ENCODE measurements at places on chromosomes 3 and 15. TPM values are rescaled to one million over a fixed set of nuclear protein-coding genes. Genes with fewer than 3 reads are reported as not detected.

TJP1 gene
- 62.9 TPM for polyA plus RNA-seq

USP13 gene
- polyA plus RNA-seq: 4.7 TPM

CLDND1 gene
- 111 TPM for polyA plus RNA-seq

TNFAIP8L3 gene
- polyA plus RNA-seq: 3.8 TPM

GRCh38 chr3:121748680-121749275 is 763 bp downstream of the GOLGB1 start:
- no peak for DNase-seq

DNA sequence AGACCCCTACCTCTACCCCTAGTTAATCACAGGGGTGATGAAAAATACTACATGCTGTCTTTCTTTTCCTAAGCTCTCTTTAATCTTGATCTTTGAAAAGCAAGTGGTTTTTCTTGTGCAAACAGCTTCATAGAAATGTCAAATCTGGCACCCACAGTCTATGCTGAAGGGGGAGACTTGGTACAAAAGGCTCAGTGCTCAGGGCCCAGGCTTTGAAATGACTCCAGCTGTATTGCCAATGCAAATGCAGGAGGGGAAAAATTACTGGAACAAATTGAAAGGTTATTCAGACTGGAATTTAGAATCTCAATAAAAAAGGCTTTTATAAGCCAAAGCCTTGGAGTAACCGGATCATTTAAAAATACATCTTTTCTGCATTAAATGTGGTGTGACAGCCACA is 223.9 kb downstream of the LRTM1 start:
- no peak for DNase-seq

ZNF662 gene
- polyA plus RNA-seq: 23.4 TPM

KLF13 gene
- 60.7 TPM for polyA plus RNA-seq

MYL3 gene
- 6.7 TPM for polyA plus RNA-seq

TP63 gene
- polyA plus RNA-seq: 0.07 TPM

DNA sequence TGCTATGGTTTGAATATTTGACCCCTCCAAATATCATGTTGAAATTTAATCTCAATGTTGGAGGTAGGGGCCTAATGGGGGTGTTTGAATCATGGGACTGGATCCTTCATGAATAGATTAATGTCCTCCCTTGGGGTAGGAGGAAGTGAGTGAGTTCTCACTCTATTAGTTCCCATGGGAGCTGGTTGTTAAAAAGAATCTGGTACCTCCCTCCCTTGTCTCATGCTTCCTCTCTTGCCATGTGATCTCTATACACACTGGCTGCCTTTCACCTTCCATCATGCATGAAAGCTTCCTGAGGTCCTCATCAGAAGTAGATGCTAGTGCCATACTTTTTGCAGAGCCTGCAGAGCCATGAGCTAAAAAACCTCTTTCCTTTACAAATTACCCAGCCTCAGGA is 177.7 kb upstream of the MCTP2 start:
- no peak for DNase-seq

GRCh38 chr15:78444255-78444654 is 6.2 kb downstream of the IREB2 start:
- no peak for DNase-seq

DNA sequence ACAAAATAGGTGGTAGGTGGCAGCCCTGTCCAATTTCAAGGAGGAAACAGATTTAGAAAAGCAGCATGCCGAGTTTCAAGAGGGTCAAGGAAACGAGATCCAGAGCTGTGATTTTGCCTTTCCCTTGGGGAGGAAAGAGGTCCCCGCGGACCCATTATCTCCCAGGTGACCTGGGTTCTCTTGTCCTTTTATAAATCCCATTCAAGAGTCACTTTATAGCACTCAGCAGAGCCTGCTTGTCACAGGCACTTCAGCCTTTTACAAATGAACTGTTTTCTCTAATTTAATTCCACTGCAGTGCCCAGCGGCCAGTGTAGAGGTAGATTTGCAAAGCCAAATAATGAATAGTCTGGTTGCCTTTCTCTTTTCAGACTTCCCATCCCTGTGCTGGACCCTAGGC is 99.9 kb downstream of the CD47 start:
- no peak for DNase-seq

DNA sequence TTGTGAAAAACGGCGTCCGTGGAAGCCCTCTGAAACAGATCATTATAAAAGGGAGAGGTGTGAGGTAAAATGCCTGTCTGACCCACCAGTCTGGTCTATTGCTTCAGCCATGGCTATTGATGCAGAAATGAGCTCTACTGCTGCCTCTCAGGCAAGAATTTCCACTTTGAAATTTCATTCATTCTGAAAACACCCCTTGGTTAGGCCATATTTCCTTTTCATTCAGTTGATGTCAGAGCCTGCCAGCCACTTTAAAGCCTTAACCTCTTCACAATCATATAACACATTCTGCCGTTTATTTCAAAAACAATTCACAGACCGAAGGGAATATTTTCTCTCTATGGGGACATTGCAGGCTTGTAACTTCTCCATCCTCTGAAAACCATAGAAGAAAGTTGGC is 71.9 kb downstream of the FOXB1 start:
- DNase-seq: no peak

SLC51A gene
- 29.6 TPM for polyA plus RNA-seq

MAP6D1 gene
- 1.5 TPM for polyA plus RNA-seq

DNA sequence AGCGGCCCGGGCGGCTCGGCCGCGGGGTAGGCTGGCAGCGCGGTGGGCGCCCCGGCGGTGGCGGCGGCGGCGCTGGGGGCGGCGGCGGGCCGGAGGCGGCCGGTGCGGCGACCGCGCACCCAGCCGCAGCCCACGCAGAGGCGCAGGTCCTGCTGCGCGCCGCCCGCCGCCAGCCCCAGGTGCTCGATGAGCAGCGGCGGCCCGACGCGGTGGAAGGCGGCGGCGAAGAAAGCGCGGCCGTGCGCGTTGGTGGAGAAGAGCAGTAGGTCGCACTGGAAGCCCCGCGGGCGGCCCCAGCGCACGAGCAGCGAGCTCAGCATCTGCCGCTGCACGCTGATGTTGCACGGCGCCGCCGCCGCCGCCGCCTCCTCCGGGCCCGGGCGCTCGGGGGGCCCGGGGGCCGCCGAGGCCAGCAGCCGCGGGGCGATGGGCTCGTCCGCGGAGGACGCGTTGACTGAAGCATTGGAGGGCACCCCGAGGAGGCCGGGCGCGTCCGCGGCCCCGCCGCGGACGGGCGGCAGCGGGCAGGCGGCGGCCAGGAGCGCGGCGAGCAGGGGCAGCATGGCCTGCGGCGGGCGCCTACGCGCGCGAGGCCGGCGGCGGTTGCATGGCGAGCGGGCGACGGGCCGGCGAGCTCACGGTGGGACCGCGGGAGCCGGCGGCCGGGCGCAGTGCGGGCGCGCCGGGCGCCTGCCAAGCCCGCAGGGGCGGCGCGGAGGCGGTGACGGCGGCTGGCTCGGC is 452 bp downstream of the TMEM158 start:
- no peak for DNase-seq

- no peak for DNase-seq
These were observed 91.6 kb downstream of the MESD start for GRCh38 chr15:80898040-80898439.

- DNase-seq: no peak
These were observed 75.5 kb downstream of the SCN10A start for GRCh38 chr3:38740537-38740936.

DNA sequence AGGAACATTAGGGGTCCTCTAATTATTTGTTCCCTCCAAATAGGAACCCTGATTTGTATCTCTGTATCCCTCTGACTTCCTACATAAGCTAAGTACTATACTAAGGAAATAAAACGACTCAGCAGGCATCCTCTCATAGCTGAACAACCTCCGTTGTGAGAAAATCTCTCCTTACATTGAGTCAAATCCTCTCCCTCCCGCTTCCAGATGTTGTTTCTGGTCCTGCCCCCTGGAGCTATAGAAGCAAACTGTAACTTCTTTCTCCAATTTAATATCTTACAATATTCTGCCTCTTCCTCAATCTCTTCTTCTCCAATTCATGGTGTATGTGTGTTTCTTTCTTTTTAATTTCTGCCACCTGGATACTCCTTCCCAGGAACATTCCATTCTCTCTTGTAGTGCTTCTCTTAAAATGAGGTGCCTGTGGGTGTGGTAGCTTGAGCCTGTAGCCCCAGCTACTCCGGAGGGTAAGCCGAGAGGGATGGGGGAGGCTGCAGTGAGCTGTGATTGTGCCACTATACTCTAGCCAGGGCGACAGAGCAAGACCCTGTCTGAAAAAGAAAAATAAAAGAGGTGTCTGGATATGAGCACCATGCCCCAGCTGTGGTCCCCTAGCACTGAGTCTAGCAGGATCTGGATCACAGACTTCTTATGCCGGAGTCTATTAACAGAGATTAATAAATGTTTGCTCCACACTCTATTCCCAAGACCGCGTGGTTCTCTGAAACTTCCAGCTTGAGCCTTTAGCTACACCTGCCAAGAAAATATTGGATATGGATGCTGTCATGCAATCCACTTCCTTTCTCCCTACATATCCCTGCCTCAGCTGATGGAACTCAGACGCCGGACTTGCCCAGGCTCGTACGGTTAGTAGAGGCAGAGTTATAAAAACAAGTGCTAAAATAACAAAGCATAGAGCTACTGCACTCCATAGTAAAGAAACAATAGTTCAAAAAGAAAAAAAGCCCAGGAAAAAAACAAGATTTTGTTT is 42.9 kb upstream of the NEO1 start:
- DNase-seq: no peak

DNA sequence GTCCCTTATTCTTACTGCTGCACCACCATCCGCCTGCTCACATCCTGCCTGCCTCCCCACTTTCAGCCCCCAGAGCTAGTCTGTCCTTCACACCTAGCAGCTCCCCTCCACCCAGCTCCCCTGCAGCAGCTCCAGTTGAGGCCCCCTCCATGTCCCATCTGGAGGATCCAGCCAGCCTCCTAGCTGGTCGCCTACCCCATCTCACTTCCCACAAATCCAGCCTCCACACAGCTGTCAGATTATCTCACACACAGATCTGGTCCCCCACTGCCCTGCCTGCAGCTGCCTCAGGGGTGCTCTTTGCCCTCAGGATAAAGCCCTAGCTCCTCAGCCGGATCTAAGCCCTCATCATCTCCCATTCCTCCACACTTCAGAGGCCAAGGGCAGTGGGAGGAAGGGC is 8.8 kb upstream of the SEMA7A start:
- DNase-seq: no peak

DNA sequence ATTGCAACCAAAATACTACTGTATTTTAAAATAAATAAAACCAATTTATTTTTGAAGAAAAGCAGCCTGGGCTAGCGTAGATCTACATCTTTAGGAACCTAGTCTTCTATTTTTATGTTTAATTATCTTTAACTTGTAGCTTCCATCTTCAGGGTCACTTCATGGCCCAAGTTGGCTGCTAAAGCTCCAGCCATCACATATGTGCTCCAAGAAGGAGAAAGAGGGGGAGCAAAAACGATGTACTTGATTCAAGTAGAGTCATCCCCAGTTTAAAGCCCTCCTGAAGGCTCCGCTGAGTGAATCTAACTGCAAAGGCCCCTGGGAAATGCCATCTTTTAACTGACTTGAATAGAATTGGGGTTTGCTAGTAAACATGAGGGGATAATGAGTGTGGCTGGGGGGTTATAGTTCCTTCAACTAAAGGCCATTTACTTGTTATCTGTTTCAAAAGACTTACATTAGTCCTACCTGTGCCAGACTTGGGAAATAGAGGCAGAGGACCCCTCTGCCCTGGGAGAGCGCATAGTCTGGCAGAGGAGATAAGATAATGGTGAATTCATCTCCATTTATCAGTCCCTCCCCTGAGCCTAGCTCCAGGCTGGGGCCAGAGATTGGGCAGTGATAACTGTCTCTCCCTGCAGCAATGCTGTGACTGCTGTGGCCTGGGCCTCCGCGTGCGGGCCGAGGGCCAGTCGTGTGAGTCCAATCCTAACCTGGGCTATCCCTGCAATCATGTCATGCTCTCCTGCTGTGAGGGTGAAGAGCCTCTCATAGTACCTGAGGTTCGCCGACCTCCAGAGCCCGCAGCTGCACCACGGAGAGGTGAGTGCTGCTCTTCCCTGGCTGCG is 64.6 kb downstream of the FBLN2 start:
- DNase-seq: no peak

DUOXA2 gene
- not detected for polyA plus RNA-seq

DNA sequence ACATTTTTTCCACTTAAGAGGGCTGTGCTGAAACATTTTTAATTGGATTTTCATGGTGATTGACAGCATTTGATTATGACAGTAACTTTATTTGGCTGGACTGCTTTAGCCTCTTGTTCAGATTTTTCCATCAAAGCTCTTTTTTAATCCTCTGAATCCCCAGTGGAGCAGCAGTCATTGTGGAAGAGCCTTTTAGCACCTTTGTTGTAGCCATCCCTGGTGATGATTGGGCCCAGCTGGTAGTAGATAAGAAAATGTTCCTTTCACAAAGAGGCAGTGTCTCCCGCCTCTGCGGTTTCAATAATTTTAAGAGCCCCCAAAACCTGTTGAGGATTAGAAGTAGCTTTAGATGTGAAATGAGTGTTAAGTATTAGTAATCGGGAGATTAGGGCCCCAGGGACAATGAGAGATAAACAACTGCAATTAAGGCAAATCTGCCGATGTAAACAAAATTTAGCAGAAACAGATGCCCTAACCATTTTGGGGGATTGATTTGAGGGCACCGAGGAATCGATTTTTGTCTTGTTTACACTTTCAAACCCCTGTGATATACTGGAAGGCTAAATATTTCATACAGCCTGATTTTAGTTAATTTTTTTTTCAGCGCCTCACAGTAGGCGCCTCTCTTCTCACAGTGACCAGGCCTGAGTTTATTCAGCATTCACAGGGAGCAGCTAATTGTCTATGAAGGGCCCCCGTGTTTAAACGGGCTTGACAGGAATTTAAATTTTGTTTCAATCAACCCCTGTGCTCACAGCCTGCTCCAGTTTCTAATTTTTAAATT is 43.2 kb upstream of the SKOR1 start:
- no peak for DNase-seq

DNA sequence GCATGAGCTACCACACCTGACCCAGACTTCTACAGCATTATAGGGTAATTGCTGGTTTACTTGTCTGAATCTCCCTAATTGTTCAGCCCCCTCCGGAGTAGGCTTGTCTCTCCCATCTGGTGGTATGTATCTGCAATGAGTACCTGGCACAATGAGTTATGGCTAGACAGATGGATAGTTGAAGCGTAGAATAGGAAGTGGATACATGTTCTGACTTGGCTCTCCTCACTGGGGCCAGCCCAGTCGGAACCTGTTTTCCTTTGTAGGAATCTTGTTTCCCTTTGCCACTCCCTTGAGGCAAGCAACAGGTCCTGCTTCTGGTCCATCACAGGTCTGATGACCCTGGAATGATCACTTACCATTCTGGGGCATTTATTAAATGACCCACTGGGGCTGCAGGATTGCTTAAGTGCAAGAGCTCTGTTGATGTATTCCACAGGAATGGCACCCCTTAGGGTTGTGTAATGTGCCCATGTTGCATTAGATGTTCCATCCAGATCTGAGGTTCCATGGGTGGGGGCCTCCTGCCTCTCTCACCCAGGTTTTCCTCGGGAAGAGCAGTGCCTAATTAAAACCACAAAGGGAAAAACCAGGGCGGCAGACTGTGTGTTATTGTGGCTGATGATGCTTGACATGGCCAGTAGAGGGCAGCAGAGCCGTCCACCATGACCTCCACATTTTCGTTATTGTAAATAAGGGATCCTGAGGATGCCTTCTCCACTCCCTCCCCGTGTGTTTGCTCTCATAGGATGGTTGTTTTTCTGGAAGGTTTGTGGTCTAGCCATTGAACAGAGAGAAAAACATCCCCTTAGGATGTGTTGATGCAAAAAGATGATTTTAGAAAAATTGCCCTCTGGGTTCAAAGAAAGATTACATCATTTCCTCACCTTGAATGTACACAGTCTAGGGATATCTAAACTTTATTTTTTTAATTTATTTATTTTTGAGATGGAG is 58.0 kb downstream of the CMTM8 start:
- peak; percentile 50 for DNase-seq
